ENCODE measurements at places on chromosomes 13 and 19.

DNA sequence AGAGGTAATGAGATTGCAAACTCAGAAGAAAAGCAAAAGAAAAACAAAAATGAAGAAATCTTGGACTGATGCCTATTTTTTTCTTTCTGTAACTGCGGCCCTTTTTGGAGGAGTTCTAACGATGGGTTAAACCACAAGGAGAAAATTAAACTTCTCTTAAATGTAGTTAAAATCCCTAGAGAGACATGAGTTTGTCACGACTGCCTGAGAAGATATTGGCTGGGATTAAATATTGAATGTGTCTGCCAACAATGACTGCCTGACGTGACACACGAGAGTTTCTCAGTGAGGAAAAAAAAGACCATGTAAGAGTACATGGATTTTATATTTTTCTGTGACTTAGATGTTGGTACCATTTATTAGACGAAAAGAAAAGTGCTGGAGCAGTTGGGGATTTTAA, 1013.4 kb downstream of the PCDH9 start:
- DNase-seq: no peak

GRCh38 chr19:47595944-47596343, 13.0 kb upstream of the BICRA start:
- no peak for DNase-seq

GRCh38 chr13:45231722-45232121, 30.9 kb upstream of the KCTD4 start:
- no peak for DNase-seq

DNA sequence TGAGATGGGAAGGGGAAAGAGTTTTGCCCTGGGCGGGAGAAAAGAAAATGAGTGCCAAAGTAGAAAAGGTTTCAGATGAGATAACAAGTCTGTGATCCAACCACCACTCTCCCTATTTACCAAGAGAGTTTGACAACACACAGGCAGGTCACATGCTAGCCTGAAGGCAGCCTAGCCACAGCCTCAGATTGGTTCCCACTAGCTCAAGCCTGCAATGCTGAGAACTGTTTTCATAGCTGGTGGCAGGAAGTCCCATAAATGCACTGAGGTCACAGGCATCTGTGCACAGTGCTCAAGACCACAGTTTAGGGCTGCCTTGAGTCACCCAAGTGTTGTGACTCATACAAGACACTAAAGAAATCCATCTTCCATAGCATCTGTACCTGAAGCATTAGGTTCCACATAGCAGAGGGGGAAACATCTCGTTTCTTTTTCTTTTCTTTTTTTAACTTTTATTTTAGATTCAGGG, 18.5 kb upstream of the POP4 start:
- no peak for DNase-seq

All from NCI-H2227 treated with DMSO at 0.1 percent for 48 hours (cell line).